ENCODE measurements at places on chromosomes 6 and 20.

- DNase-seq: no peak
Measured at GRCh38 chr6:22632581-22633145, 63.3 kb downstream of the HDGFL1 start.

- no peak for DNase-seq
Measured at GRCh38 chr20:10716855-10717254, 43.1 kb upstream of the JAG1 start.

GRCh38 chr6:1296079-1296478, 15.8 kb upstream of the FOXQ1 start:
- DNase-seq: no peak

DNA sequence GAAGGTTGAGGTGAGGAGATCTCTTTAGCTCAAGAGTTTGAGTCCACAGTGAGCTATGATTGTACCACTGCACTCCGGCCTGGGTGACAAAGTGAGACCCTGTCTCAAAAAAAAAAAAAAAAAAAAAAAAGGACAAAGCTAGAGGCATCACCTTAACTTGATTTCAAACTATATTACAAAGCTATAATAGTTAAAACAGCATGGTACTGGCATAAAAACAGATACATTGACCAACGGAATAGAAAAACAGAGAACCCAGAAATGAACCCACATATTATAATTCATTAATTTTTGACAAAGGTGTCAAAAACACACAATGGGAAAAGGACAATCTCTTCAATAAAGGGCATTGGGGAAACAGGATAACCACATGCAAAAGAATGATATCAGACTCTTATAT, 50.8 kb upstream of the MBOAT1 start:
- no peak for DNase-seq

DNA sequence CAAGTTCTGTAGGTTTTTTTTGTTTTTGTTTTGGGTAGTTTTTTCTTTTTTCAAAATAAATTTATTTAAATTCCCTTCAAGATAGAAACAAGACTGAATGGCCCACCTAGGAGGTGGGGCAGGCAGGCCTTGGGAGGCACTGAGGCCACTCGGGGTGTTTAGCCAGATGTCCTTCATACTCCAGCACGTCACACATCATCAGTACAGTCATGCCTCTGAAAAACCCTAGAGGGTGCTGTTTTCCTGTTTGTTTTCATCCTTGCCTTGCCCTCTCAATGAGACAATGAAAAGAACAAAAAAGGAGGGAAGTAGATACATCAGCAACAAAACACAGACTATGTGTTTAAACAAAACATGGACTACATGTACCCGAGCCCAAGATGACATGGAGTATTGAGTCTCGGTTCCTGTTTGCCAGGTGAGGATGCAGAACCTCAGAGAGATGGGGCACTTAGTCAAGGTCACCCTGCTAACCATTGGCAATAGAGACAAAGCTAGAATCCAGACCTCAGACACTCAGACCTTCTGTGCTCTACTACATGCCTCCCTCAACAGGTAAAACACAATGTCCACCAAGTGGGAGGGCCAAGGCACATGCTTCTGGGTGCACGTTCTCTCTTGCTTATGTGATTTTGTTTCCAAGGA, 26.8 kb upstream of the CLIC5 start:
- DNase-seq: no peak

- no peak for DNase-seq
Measured at GRCh38 chr6:157092736-157093135, 230.6 kb downstream of the TMEM242 start.

DNA sequence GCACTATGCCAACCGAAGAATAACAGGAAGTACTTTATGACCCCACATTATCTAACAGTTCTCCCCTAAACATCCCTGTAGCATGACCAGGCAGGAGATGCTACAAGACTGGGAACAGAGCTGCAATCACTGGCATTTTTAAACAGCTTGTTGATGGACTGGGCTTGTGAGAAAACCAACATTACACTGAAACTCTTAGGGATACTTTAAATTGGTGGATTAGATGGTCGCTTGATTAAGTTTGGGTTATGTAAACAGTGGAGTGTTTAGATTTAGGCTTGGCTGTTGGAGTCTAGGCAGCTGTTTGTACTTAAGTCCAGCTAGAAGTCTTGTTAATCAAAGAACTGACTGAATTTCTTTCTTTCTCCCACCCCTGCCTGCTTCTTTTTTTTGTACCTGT, 234.1 kb upstream of the BMP2 start:
- DNase-seq: no peak

DNA sequence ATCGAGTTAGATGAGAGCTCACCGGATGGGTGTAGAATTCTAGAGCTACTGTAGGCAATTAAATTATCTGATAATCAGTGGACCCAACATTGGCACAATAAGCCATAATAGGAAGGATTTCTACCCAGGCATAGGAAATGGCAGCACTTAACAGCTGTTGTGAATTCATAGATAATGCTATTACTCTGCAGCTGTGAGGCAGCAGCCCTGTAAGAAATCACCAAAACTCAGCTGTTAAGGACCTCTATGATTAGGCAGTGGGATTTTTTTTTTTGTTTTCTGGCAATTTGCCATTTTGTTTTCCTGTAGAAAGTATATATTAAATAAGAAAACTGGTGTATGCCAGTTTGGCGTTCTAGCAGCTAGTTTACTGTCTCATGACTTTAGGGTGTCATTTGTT, 609.1 kb upstream of the SLC35B3 start:
- DNase-seq: no peak

DNA sequence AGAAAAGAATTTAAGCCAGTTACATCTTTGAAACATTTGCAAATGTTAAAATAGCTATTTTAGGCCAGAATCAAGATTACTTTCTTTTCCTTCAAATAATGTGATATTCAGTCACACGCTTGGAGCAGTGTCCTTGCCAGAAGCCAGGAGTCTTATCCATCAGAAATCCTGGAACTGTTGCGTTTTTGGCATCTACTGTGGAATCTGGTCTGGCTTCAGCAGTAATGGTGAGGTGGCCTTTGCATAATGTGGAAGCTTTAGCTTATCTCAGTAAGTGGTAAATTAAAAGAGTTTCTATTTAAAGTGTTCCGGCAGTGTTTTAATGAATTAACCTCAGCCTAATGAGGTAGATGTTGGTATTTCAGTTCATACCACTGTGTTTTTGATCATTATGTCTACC, 97.6 kb downstream of the FIG4 start:
- DNase-seq: no peak

DNA sequence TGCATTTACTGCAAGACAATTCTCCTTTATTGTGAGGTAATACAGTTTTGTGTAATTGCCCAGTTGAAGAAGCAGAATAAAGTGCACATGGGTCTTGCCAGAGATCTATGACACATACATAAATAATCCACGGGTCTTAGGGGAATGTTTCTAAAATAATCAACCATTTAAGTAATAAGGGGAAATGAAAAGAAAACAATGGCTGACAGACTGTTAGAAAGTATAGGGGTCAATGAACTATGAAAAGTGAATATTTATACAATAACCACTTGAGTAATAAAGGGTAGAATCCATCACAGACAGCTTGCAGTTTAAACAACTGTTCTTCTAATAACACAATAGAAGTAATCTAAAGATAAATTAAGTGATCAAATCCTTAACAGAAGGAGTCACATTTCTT, 477.2 kb downstream of the EYS start:
- DNase-seq: no peak

GRCh38 chr6:4907602-4908001, 96.2 kb downstream of the RPP40 start:
- DNase-seq: no peak

DNA sequence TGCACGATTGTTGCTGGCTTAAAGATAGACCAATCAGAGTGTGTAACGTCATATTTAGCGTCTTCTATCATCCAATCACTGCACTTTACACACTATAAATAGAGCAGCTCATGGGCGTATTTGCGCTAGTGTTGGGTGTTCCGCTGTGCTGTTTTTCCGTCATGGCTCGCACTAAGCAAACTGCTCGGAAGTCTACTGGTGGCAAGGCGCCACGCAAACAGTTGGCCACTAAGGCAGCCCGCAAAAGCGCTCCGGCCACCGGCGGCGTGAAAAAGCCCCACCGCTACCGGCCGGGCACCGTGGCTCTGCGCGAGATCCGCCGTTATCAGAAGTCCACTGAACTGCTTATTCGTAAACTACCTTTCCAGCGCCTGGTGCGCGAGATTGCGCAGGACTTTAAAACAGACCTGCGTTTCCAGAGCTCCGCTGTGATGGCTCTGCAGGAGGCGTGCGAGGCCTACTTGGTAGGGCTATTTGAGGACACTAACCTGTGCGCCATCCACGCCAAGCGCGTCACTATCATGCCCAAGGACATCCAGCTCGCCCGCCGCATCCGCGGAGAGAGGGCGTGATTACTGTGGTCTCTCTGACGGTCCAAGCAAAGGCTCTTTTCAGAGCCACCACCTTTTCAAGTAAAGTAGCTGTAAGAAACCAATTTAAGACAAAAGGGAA, 57.9 kb downstream of the TRIM38 start:
- peak; percentile 63 for DNase-seq

DNA sequence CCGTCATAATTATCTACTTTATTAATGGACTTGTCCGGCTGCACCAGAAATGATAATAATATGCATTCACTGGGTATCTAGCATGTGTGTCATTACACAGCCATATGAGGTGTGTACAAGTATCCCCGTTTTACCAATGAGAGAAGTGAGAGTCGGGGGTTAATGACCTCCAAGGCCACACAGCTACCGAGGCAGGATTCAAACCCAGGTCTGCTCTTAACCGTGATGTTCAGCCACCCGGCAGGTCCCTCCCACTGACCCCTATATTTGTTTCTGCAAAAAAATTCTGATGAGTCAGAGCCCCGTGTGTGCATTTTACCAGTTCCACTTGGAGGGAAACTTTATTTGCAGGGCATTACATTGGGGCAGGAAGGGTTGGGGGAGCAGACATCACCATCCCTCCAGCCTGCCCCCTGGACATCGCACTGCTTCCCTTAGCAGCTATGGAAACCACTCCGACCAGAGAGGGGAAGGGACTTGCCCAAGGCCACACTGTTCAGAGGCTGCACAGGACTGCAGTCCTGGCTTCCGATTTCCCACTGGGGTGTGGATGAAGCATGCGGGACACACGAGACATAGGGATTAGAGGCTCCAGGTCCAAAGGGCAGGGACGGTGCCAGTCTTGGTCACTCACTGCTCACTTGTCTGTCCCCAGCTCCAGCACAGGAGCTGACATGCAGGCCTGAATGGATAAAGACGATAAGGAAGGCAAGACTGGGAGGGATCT, 10.1 kb upstream of the SRC start:
- DNase-seq: no peak

DNA sequence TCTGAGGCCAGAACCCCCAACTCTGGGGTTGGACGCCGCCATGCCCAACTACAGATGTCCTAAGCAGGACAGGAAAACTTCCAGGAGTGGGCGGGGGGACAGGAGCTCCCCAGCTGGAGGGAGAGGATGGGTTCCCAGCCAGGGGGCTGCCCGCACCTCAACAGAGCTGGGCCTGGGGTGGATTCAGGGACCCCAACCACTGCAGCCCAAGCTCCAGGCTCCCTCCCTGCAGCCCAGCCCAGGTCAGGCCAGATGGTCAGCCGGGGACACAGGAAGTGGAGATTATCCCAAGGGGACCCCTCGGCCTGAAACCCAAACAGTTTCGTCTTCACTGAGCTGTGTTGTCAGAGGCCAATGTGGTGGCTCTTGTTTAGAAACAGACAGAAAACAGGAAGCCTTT, 9.4 kb downstream of the LAMA5 start:
- DNase-seq: no peak

GRCh38 chr20:51574248-51575033, 31.9 kb upstream of the NFATC2 start:
- DNase-seq: no peak

DNA sequence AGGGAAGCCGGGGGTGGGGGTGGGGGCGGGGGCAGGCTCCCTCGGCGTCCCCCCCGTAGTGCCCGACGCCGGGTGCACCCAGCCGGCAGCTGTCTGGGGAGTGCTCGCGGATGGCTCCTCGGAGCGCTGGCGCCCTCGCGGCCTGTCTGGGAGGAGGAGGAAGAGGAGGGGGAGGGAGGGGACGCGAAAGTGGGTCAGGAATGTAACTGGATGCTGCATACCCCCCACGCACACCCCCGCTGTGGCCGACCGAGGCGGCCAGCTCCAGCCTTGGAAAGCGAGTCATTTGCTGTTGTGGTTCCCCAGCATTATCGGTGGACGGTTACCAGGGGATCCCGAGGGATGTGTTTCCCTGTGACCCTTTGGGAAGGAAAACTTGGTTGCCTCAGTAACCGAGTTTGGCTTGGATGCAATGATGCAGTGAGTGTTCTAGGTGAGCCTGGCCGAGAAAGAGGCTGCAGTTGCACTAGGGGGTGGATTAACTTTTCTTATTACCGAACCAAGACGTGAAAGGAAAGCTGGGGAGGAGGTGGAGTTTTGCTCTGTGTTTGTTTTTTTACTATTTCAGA, 55.2 kb upstream of the RREB1 start:
- DNase-seq: no peak

DNA sequence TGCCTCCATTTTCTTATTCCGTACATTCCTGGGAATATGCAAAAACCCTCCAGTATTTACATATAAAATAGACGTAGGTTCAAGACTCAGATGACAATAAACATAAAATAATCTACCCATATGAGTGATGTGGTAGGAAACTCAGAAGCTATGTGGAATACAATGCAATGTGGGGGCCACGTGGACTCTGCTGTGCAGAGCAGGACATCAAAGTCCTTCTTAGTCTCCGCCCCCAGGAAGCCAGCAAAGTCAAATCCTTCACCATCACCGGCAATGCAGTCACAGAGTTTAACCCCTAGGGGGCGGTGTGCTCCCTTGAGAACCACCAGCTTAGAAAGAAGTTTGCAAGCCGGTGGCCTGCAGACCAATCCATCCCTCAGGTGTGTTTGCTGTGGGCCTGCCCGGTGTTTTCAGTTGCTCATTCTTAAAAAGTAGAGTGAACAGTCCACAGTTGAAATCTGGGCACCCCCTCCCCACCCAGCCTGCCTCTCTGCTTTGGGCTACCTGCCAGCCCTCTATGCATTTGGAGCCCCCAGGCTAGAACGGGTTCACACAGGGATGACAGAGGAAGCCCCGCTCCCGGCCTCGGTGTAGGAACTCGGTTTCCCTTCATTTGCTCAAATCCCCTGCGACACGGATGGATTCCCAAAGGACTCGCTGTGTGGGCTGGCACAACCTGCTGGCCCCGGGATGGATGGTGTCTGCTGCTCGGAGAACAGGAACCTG, 59.9 kb downstream of the SULF2 start:
- peak; percentile 60 for DNase-seq

- no peak for DNase-seq
Measured at GRCh38 chr6:53250176-53251032, 98.3 kb downstream of the ELOVL5 start.

- no peak for DNase-seq
Measured at GRCh38 chr6:79600812-79601609, 30.1 kb upstream of the SH3BGRL2 start.

DNA sequence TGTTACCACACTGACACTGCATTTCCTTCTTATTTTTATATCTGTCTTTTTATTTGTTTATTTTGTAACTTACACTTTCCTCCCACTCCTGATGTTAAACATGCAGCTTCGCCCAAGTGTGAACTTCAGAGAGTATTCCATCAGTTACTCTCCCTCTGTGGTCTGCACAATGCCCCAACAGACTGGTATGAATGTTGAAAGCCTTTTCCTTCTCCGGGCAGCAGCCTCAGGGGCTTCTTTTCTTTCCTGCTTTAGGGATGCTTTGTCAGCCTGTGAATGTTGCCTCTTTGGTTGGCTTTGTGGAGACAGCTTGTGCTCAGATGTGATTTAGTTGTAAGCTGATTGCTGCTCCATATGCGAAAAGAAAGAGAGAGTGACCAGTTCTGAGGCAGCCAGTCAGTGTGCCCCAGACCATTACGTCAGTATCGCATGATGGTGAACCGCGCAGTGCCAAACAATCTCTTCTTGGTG, 44.0 kb downstream of the SMPDL3A start:
- DNase-seq: no peak

All from activated CD4-positive, CD25-positive, alpha-beta regulatory T cell (primary cell).